ENCODE measurements at places on chromosomes 2 and 18. TPM values are rescaled to one million over a fixed set of nuclear protein-coding genes. Genes with fewer than 3 reads are reported as not detected.

DNA sequence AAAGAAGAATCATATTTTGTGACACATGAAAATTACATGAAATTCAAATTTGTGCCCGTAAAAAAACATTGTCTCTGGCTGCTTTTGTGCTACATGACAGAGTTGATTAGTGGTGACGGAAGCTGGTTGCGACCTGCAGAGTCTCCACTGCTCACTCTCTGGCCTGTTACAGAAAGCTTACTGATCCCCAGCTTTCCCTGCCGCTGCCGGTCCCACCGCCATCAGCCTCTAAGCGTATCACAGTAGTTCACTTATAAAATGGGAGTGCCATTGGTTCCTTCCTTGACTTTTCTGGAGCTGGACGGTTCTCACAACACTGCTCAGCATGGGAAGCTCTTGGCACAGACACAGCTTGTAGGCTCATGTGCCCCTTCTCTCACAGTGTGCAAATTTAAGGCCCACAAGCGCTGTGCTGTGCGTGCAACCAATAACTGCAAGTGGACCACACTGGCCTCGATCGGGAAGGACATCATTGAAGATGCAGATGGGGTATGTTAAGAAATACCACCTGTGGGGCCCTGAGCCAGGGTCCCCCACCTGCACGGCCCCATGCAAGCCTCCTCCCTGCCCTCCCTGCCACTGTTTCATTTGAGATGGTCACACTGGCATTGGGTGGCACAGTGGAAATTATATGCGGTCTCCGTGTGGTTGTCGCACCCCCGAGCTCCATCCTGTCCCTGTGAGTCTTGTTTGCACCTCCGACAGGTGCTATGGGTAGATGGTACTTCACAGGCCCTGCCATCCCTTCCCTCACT, 81.3 kb downstream of the DGKD start:
- DNase-seq, result no peak

DNA sequence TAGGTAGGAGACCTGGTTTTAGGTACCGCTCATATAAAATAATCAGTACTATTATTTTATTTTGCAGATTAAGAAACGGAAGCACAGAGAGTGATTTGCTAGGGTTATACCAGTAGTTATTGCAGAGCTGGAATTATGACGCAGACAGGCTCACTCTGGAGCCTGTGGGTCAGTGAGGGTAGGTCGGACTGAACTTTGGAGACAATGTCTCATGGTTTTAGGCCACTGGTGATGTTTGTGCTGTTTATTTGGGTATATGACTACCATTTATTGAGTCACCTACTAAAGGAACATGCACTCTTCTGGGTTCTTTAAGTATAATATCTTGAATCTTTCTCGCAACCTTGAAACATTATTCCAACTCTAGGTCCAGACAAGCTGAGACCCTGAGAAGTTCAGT, 33.5 kb upstream of the IL1R1 start:
- DNase-seq, result no peak

GRCh38 chr2:138122891-138123290, 158.6 kb downstream of the HNMT start:
- no peak for DNase-seq

Gene NEMP2
- total RNA-seq, result 12.6 TPM

DNA sequence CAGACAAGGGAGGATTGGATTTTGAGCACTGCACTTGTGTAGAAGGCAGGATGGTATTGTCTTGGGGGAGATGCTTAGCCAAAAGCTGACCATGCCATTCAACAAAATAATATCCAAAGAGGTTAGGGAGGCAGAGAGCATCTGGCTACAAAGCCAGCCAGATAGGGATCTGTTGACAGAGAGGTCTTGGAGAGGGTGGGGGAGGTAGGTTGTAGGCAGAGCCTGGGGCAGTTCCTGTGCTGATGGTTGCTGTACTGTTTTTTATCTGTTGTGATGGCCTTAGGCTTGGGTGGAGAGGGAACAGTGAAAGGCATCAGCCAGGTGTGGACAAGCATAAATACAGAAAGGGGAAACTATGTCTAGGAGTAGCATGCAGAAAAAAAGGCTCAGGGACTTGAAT, 100.9 kb downstream of the AQP4 start:
- DNase-seq, result no peak

Gene L3MBTL4
- 8.7 TPM for total RNA-seq

Gene TMEM163
- total RNA-seq, result not detected

Gene CCDC178
- total RNA-seq, result not detected

DNA sequence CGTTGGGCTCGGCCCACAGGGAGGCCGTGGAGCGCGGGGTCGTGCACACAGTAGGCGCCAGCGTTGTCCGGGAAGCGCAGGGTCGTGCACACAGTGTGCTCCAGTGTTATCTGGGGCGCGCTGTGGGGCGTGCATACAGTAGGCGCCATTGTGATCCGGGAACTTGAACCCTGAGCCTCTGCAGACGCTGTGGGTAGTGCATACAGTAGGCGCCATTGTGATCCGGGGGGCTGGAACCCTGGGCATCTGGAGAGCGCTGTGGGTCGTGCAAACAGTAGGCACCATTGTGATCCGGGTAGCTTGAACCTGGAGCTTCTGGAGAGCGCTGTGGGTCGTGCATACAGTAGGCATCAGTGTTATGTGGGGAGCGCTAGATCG, 793 bp downstream of the ZNF236 start:
- DNase-seq, result no peak

DNA sequence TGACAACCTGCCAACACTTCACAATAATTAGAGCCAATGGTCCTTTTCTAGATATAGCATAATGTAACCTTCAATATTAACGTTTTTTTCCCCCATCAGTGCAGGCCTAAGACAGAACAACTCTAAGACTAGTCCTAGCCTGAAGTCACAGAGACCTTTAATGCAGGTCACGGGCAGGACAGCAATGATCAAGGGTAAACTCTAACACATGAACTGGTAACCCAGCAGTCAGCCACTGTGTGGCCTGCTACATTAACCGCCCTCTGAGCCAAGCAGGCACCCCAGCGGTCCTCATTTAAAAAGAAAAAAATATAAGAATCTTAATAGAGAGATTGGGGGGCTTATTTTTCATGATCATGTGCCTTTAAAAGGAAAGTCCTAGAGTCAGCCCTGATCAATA, 290.6 kb downstream of the AFF3 start:
- DNase-seq, result no peak

- DNase-seq, result no peak
Observed at GRCh38 chr2:151103551-151103950, 158.1 kb downstream of the RBM43 start.

Gene BIN1
- 21.0 TPM for total RNA-seq

Gene TMEM247
- not detected for total RNA-seq

Gene ABCG5
- not detected for total RNA-seq

Gene TMEM198
- total RNA-seq, result 1.1 TPM

DNA sequence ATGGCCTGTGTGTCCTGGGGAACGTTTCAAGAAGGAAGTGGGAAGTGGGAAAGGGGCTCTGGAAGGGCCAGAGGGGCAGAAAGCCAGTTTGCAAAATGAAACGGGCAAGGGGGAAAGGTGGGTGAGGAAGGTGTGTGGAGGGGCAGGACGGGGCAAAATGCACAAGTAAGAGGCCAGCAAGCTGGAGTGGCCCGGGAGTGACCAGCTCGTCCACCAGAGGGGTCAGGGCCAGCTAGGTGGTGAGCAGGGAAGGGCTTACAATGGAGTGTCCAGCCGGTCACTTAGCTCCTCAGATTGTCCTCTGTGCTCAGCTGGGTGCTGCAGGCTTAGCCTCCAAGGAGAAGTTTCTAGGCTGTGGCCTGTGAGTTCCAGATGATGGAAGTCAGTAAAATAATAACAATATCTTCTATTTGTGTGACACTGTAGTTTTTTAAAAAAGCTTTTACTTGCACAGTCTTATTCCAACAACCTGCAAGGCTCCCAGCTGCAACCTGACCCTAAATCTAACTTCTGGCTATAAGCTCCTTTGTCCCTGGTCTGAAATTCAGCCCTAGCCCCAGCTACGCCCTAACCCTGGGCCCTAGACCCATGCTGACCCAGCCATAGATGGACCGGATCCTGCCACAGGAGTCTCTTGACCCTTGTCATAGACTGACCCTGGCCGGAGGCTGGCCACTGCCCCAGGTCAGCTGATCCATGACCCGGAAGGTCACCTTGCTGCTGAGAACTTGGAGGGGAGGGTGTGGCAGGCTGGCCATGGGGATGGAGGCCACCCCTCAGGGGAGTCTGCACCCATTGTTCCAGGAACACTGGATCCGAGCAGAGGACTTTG, 29.2 kb downstream of the MYO7B start:
- DNase-seq, result no peak

GRCh38 chr2:120583121-120583520, 152.5 kb upstream of the GLI2 start:
- no peak for DNase-seq

GRCh38 chr2:218003281-218003944, 618 bp upstream of the TNS1 start:
- no peak for DNase-seq

Gene KYNU
- total RNA-seq, result 36.8 TPM

Gene CABLES1
- 15.6 TPM for total RNA-seq
